NCI-H187 treated with DMSO at 0.1 percent for 48 hours (cell line): ENCODE measurements at places on chromosomes 11 and 22.

- DNase-seq: no peak
These were observed 36.9 kb upstream of the TPBGL start for GRCh38 chr11:75203641-75204011.

- no peak for DNase-seq
These were observed 52.4 kb upstream of the ARFGAP3 start for GRCh38 chr22:42909363-42910058.

- no peak for DNase-seq
These were observed 41.4 kb downstream of the MS4A2 start for GRCh38 chr11:60129853-60130252.

DNA sequence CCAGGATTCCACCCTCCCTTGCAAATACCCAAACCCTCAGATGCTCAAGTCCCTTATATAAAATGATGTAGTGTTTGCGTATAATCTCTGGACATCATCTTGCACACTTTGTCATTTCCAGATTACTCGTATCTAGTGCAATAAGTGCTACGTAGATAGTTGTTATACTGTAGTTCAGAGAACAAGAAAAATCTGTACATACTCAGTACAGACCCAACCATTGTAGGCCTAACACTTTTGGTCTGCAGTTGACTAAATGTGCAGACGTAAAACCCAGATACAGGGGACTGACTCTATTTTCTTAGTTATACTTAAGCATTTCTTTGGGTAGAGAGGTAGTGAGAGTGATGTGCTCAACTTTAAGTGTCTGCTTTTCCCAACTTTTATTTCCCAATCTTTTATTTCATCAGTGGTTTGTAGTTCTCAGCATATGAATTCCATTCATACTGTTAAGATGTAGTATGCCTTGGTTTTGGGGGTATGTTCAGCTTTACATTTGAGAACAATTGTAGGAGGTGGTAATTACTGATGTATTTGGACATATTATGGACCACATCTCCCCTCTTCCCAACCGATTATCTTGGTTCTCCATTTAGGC lies 43.9 kb downstream of the DDX6 start:
- DNase-seq: no peak

DNA sequence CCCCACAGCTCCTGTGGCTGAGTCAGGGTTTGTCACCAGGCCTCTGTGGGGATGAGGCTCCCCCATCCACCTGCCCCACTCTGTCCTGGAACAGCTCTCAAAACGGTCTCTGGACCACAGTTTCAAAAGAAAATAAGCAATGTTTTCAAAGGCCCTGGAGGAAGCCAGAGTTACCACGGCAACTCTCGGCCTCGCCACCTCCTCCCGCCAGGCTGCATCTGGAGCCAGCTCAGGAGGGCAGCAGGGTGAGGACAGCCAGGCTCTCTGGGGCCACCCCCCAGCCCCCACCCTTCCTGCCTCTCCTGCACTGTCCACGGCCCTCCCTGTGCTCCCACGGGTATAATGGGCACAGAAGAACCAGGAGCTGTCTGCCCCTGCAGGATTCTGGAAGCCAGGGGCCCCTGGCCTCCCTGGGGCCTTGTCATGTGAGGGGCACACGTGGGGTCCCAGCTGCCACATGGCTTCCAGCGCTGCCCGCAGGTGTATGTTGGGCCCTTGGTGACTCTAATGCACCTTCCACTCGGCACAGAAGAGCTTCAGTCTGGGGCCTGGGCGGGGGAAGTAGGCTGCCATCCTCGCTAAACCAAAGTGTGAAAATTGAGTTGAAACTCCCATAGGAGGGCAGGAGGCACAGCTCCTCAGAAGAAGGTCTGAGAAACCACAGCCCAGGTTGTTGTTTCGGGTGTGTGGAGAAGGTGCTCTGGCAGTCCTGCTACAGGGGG lies 10.3 kb downstream of the CD81 start:
- no peak for DNase-seq
